CD4-positive, alpha-beta T cell treated with Interleukin-21 for 1 hour (primary cell): ENCODE measurements at places on chromosomes 5 and 9.

DNA sequence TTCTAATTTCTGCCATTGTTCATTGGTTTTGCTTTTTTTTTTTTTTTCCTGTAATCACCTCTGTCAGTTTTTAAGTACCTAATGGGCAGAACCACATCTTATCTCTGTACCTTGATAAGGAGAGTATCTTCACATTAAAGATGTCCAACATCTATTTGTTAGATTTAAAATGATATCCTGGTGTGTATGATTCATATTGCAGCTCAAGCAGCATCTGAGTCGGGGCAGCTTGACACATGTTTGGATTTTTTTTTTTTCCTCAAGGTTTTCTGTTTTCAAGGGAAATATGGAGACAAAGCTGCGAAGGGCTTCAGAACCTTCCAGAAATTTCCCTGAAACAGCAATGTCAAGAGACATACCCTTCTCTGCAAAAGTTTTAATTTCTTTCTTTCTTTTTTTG lies 164.7 kb downstream of the DOCK2 start:
- no peak for DNase-seq

GRCh38 chr5:56167519-56167918 lies 65.6 kb downstream of the ANKRD55 start:
- no peak for DNase-seq

GRCh38 chr5:150560401-150561191 lies 52.7 kb downstream of the NDST1 start:
- DNase-seq = peak; percentile 84

GRCh38 chr5:128118214-128118613 lies 34.6 kb downstream of the SLC12A2 start:
- no peak for DNase-seq

DNA sequence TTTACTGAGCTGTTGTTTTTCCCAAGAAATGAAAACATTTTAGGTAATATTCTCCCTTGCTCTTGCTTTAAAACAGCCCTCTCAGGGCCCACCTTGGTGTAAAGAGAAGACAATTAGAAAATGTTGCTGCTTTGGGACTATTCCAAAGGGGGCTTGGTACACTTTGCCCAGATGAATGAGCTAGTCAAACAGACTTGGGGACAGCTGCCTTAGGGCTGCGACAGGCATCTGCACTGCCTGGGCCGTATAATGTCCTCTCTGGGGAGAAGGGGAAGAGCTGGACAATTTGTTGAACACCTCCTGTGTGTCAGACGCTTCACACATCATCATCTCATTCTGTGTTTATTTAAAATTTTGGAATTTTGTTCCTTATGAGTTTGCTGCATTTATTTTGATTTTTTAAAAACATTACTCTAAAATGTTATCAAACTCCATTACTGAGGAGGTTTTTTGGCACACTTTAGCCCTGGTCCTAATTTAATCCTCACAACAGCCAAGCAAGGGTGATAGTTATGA lies 28.8 kb downstream of the C5orf58 start:
- no peak for DNase-seq

- no peak for DNase-seq
Observed at GRCh38 chr5:97545886-97546535, 363.0 kb upstream of the RIOK2 start.

DNA sequence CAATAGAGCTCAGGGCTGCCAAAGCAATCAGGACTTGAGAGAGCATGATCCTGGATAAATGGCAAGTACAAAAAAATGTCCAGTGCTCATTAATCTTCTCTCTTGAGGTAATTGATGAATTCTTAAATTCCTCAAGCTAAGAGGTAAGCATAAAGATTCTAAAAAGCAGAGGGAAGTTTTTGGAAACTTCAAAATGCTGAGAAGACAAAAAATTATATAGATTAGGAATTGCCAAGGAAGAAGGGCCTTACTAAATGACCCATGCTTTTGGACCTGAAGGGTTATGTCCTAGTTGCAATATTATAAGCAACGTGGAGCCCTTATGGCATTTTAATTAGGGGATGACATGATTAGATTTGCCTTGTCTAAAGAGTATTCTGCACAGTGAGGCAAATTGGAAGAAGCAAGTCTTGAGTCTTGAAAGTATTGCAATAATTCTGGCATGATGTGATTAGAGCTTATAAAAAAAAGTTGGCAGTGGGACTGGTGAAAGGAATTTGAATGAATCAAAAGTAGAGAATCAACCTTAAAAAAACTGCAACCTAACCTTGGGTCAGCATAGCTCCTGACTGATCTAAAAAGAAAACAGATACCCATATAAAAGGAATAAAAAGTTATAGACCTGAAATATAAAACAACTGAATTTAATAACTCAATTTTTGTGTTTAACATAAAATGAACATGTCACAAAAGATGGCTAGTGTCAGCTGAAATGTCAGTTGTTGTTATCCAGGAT lies 323.8 kb upstream of the ARRDC3 start:
- no peak for DNase-seq

GRCh38 chr5:169721771-169722170 lies 84.7 kb downstream of the DOCK2 start:
- DNase-seq = no peak

DNA sequence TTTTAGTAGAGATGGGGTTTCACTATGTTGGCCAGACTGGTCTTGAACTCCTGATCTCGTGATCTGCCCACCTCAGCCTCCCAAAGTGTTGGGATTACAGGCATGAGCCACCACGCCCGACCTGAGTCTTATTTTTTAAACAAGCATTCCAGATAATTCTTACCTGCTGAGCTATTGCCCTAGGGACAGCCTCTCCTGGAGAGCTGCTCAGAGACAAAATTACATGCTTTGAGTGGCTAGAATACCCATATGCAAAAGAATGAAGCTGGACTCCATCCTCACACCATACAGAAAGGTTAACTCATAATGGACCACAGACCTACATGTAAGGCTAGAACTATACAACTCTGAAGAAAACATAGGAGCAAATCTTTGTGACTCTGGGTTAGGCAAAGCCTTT lies 41.6 kb downstream of the GTF3C4 start:
- DNase-seq = no peak

GRCh38 chr9:32992595-32993238 lies 8.7 kb downstream of the APTX start:
- DNase-seq = no peak

DNA sequence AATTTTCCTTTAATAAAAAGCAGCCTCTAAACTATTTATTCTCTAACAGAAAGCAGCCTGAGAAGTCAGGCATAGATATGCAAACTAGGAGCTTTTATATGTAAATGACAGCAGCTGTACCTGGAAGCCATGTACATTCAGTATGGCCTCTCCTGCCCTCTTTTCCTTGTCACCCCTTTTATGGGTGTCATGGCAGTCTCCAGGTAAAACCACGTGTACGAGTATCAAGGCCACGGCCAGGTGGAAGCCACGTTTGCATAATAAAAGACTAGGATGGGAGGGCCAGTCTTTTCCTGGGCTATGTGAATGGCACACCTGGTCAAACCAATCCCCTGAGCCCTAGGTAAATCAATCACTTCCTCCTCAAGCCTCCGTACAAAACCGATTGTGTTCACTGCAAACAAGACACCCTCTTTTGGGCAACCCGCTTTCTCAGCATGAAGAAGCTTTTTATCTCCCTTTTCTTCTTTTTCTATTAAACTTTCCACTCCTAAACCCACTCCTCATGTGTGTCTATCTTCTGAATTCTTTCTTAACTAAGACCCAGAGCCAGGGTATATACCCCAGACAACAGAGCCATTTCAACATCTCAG lies 419.5 kb upstream of the CTNND2 start:
- no peak for DNase-seq

GRCh38 chr5:66933066-66933465 lies 263.5 kb downstream of the CD180 start:
- no peak for DNase-seq

- DNase-seq = no peak
Observed at GRCh38 chr9:81156381-81156780, 533.0 kb downstream of the TLE1 start.

DNA sequence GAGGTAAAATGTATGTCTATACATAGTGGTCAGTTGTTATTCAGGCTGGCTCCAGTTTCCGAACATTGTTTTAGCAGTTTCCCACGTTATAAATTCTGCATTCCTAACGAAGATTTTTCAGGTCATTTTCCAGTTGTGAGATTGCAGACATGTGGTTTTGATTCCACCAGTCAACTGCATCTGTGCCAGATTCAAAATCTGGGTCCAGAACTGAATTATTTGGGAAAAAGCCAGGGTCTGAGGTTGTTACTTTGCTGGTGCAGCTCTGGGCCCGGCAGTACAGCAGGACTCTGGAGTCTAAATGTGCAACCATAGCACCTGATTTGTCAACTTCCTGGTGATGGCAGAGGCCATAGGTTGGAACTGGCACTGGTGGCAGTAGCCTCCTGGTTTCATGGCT lies 105.7 kb upstream of the MEGF10 start:
- DNase-seq = no peak

GRCh38 chr9:93182572-93182971 lies 1.4 kb upstream of the WNK2 start:
- DNase-seq = no peak

DNA sequence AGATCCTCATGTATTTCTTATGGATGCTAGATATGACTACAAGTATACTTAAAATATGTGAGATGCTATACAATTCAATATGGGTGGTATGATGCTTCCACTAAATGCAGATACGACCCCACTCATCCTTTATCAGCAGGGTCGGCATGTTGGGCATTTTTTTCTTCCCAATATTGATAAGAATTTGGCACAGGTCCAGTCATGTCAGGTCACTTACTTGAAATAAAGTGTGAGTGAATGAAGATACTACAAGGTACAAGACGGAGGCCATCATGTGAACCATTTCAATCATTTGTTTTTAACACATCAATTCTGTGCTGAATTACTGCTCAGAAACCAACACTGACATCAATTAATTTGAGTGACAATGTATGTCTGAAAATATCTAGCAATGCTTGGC lies 146.9 kb upstream of the GNA14 start:
- DNase-seq = no peak

- DNase-seq = no peak
Observed at GRCh38 chr5:171806976-171807747, 21.5 kb downstream of the SMIM23 start.

GRCh38 chr9:8917956-8918739 lies 1118.6 kb upstream of the DMAC1 start:
- DNase-seq = no peak

GRCh38 chr5:59583810-59584562 lies 309.5 kb downstream of the PDE4D start:
- no peak for DNase-seq

DNA sequence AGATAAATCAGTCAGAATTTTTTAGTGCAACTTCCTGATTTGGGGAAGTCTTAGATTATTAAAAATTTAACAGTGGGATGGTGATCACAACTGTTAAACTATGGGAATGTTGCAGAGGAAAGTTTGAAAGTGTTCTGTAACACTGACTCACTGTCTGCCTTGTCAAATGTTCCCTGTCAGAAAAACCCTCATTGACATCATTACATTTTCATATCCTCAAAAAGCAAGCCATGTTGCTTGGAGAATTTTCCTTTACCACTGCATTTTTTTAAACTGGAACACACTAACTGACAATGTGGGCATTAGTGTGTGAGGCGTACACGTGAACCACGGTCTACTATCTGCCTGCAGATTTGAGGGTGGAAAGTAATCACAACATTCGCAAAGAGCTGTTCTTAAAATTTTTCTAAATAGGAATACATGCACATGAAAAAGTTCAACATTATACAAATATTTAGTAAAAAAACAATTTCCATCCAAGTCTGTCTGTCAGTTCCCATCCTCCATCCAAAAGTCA lies 28.6 kb upstream of the IL7R start:
- no peak for DNase-seq

- no peak for DNase-seq
Observed at GRCh38 chr5:170963521-170963920, 101.7 kb downstream of the RANBP17 start.

DNA sequence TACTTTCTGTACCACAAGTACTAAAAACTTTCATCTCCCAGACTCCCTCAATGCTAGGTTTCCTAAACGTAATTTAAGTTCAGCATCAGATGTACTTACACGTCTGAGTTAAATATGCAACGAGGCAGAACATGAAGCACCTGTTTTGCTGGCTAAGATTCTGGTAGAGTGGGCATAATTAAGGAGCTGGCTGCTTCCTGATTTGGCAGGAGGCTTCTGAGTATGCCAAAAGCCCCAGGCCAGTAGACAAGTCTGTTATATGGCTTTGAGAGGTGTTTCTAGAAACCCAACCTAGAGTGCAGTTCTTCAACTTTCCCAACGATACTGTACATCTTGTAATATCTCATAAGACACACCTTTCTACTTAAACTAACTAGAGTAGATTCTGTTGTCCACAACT lies 13.6 kb downstream of the TICAM2 start:
- DNase-seq = no peak

DNA sequence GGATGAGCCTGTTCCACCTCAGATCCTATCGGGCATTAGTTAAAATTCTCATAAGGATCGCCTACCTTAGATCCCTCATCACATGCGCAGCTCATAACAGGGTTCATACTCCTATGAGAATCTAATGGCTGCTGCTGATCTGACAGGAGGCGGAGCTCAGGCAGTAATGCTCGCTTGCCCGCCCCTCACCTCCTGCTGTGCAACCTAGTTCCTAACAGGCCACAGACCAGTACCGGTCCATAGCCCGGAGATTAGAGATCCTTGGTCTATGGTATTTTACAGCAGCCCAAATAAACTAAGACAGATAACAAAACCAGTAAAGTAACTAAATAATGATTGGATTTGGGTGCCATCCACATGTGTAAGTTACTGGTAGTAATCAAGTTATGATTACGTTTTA lies 17.5 kb downstream of the GOLPH3 start:
- no peak for DNase-seq

DNA sequence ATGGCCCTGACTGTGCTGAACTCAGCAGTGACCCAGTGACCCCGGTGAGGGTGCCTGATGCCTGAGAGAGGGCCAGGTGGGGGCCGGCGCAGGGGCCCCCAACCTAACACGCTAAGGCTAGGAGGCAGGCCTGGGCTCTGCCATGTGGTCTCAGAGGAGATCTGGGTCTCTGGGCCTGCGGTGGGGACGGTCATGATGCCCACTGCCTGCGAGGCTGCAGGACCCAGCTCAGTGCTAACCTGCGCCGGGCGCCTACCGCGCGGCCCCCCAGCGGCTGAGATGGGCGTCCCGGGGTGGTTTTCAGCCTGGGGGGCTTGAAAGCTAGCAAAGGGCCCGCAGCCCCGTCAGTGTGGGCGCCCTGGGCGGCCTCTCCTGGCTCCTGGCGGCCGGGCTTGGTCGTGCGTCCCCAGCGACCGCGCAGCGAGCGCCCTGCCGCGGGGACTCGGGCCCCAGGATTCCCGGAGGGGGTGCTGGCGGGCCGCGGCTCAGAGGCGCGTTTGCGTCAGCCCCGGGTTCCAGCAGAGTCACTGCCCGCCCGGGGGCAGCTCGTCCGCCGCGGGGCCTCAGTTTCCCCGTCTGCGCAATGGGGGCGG lies 2.5 kb downstream of the EGFL7 start:
- DNase-seq = no peak

DNA sequence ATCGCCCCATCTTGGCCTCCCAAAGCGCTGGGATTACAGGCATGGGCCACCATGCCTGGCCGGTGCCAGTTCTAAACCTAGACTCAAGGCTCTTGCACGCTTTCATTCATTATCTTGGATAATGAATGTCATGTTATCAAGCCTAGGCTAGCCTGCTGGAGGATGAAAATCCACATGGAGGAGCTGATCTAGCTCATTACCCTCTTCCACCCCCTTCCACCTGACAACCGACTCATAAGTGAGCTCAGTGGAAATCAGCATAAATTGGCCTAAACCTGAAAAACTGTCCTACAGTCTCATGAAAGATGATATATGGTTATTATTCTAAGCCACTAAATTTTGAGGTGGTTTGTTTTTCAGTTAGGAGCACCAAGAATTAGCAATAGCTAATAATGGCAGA lies 3.6 kb upstream of the TGFBR1 start:
- DNase-seq = no peak

GRCh38 chr5:83220331-83220730 lies 143.0 kb downstream of the XRCC4 start:
- no peak for DNase-seq
